Activated T-helper 1 cell treated with anti-CD3 and anti-CD28 coated beads, Interleukin-2, amount 50 U/mL, for 16 hours (primary cell): ENCODE measurements at places on chromosomes 7 and 10.

- no peak for DNase-seq
Observed at GRCh38 chr7:47290466-47290865, 291.4 kb downstream of the TNS3 start.

DNA sequence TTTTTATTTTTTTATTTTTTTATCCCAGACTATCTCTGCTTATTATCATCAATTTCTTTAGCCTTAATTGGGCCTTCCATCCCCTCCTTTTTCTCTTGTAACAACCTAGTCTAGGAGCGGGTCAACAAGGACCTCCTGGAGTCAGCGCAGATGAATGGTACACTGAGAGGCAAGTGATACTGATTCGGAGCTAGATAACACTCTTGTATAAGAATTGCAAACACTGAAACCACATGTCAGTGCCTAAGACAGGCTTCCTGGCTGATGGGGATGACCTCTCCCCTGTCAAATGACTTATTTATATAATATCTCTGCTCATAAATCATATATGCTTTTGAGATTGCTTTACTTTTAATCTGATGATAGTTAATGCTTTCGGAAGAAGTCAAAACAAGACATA, 22.7 kb downstream of the BPGM start:
- DNase-seq = no peak

- no peak for DNase-seq
Observed at GRCh38 chr7:116780966-116781365, 81.4 kb upstream of the CAPZA2 start.

DNA sequence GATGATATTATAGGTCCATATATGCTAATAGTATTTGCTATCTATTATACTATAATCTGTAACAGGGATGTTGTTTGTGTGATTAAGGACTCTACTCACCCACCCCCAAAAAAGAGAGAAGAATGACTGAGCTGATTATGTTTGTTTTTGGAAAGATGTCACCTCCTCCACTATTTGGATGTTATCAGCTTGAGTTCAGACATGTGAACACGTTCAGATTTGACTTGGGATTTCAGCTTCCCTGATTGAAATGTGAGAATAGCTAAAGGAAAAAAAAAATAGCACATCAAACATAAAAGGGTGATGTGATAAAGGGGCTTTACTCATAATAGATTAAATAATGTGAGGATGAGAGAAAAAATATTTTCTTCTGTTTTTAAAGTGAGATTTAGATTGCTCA, 81.2 kb downstream of the VTI1A start:
- DNase-seq = no peak

DNA sequence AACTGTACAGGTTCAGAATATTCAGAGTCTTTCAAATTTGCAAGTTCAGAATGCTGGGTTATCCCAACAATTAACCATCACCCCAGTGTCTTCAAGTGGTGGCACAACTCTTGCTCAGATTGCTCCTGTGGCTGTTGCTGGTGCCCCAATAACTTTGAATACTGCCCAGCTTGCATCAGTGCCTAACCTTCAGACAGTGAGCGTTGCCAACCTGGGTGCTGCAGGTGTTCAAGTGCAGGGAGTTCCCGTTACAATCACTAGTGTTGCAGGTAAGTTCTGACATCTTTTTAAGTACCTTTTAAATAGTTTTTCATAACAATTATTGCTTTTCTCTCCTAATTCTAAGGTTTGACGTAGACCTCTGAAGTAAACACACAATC, 2.7 kb downstream of the SP4 start:
- DNase-seq = no peak

DNA sequence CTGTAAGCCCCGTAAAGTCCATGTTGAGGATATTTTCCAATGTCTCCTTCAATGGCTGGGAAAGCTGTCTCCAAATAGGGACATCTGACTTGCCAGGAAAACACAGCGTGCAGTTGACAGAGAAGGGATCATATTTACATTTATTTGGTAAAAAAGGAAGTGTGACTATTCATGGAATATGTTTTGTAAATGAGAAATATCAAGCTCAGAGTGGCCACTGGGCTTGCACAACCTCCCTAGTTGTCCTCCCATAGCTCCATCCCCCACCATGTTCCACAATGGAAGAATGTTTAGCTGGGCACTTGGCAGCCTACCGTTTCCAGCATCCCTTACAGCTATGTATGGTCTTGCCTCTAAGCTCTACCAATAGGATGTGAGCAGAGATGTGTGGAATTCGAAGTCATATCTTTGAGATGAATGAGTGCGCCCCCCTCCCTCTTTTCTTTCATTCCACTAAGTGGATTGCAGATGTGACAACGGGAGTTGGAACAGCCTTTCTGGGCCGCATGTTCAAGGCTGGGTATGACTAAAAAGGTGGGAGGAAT, 306.6 kb upstream of the ZMIZ1 start:
- no peak for DNase-seq

GRCh38 chr10:43699516-43699915, 50.8 kb upstream of the ZNF32 start:
- no peak for DNase-seq

GRCh38 chr7:13946181-13946580, 43.3 kb downstream of the ETV1 start:
- no peak for DNase-seq

GRCh38 chr7:149664666-149665065, 108.7 kb downstream of the ZNF467 start:
- DNase-seq = no peak

- no peak for DNase-seq
Observed at GRCh38 chr7:21281193-21281592, 146.7 kb upstream of the SP4 start.

GRCh38 chr10:17214971-17215781, 12.9 kb upstream of the VIM start:
- DNase-seq = no peak

DNA sequence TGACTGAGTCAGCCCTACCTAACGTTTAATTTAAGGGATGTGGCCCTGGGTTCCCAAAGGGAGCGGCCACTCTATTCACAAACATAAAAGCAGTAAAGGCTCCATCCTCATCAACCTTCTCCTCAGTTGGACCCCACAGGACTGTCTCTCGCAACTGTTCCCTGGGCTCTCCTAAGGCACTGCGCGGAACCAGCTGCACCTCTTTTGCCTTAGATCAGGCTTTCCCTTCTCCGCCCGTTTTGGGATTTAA, 689 bp upstream of the GTPBP4 start:
- no peak for DNase-seq

- no peak for DNase-seq
Observed at GRCh38 chr7:134083766-134084487, 43.2 kb upstream of the LRGUK start.

- DNase-seq = no peak
Observed at GRCh38 chr10:125756853-125757487, 18.7 kb downstream of the MMP21 start.

DNA sequence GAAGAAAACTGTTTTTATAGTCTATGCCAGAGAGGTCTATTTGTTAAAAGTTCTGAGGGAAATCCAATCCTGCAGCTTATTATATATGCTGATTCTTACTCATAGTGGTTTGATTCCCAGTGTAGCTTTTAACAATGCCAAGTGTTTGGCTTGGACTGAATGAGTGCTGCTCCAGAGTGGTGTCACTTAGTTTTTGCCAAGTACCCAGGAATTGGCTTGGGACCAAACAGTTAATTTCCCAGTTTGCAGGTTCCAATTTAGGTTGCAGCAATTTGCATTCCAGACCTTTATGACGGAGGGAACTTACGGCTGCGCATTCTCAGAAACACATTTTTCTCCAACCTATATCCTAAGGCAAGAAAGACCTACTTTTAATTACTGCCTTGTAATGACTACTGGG, 32.4 kb downstream of the NSUN6 start:
- no peak for DNase-seq

DNA sequence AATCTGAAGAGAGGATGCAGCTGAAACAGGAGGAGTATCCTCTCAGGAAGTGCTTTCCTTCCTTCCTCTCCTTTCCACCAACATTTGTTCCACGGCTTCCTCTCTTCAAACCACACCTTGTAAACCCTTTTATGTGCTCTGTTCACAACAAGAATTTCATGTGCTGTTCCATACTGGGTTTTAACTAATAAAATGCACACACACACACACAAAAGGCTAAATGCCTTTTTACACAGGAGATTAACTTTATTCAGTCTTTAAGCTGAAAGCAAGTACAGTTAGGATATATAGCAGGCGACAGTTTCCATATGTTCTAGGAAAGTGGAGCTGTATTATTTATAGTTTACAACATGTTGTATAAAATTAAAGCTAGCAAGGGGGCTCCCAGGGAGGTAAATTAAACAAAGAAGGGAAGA, 106.7 kb downstream of the REEP3 start:
- DNase-seq = no peak

- no peak for DNase-seq
Observed at GRCh38 chr7:6160191-6160623, 112.2 kb downstream of the CYTH3 start.

DNA sequence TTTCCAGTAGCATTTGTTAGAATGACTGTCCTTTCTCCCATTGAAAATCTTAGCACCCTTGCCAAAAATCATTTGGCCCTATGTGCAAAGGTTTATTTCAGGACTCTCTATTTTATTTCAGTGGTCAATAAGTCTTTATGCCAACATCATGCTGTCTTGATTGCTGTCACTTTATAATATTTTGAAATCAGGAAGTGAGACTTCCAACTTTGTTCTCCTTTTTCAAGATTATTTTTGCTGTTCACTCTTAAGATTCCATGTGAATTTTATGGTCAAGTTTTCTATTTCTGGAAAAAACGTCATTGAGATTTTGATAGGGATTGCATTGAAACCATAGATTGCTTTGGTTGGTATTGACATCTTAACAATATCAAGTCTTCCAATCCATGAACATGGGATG, 65.1 kb downstream of the PAXIP1 start:
- no peak for DNase-seq

DNA sequence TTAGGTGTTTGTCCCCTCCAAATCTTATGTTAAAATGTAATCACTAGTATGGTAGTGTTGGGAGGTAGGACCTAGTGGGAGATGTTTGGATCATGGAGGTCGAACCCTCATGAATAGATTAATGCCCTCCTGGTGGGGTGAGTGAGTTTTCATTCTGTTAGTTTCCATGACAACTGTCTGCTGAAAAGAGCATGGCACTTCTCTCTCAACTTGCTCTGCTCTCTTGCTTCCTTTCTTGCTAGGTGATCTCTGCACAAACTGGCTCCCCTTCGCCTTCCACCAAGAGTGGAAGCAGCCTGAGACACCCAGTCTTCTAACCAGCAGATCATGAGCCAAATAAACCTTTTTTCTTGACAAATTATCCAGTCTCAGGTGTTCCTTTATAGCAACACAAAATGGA, 853.9 kb downstream of the SORCS1 start:
- no peak for DNase-seq

- no peak for DNase-seq
Observed at GRCh38 chr7:78792006-78792405, 661.5 kb downstream of the MAGI2 start.

DNA sequence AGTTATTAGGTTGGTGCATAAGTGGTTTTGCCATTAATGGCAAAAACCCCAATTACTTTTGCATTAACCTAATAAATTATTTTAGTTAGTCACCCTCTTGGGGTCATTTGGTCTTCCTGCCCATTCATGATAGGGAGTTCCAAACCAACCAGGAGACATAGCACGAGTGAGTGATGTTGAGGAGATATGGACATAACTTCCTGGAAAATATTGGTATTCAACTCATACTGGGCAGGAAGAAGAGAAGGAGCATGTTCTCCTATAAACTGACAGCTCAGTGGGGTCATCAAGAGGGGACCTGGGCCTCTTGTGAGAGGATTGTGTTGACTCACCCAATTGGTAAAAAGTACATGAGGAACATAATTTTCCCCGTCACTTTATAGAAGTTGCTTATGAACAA, 23.7 kb downstream of the SPAG6 start:
- DNase-seq = no peak

GRCh38 chr7:32273297-32273696, 203.1 kb upstream of the PDE1C start:
- no peak for DNase-seq

GRCh38 chr10:74451127-74451829, 300.3 kb downstream of the ADK start:
- DNase-seq = no peak

DNA sequence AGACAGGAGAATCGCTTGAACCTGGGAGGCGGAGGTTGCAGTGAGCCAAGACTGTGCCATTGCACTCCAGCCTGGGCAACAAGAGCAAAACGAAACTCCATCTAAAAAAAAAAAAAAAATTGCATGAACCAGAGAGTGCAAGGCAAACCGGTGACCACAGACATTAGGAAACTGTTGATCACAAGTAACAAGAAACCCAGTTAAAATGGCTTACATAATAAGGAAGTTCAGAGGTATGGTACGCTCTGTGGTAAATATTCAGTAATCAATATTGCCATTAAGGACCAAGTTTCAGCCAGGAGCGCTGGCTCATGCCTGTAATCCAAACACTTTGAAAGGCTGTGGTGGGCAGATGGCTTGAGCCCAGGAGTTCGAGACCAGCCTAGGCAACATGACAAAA, 9.2 kb upstream of the NT5C2 start:
- DNase-seq = no peak

GRCh38 chr10:47182934-47183703, 116.9 kb upstream of the GDF10 start:
- DNase-seq = no peak

DNA sequence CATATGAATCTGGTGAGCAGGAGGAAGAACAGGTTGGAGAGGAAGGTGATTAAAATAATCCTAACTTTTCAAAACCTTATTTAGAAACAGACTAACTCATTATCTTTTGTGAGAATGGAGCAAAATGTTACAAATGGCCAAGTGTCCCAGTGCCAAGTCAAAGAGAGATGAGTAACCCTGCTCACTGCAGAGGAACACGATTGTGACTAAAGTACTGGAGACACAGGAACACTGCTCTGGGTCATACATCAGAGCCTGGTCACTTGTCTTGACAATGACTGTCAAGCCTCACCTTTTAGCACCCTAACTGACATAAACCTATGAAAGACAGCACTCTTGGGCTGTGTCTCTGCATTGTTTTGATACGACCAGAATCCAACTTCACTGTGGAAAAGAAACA, 108.8 kb downstream of the SGMS1 start:
- no peak for DNase-seq

DNA sequence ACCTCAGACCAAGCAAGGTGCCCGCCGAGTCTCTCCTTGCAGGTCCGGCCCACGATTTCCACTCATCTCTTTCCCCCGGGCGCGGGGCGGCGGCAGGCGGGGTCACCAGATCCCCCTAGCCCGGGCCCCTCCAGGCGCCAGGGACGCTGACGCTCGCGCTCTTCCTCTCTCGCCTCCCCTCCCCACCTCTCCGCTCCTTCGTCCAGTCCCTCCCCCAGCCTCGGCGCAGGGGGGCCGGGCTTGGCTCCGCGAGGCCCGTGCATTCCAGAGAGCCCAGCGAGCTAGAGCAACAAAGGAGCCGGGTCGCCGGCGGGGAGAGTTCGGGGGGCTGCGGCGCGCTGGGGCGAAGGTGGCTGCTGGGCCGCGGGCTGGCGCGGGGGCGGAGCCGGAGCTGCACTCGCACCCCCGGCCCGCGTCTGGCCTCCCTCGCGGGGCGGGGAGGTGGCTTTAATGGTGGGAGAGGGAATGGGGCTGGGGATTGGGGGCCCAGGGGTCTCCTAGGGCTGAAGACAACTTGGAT, at the start of gene SMO:
TSS of gene SMO (plus strand) at position 262 of the 520 bp plus-strand sequence. CDS start 519 bp downstream, outside the sequence.
- no peak for DNase-seq
